ENCODE measurements at places on chromosomes 12 and 14. TPM values are rescaled to one million over a fixed set of nuclear protein-coding genes. Genes with fewer than 3 reads are reported as not detected.

DNA sequence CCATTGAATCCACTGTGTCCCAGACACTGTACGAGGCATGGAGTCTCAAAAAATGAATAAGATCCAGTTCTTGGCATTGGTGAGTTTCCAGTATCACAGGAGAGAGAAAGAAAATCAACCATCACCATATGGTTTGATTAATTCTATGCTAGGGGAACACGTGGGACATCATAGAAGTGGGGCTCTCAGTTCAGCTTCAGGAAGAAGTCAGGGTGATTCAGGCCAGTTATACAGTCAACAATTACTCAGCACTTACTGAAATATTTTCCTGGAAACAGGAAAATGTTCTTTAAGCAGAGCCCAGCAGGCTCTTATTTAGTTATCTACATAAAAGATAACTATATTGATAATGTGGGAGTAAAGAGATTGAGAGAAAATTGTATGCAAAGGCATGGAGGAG is 407.2 kb downstream of the NOVA1 start:
- DNase-seq: no peak

DNA sequence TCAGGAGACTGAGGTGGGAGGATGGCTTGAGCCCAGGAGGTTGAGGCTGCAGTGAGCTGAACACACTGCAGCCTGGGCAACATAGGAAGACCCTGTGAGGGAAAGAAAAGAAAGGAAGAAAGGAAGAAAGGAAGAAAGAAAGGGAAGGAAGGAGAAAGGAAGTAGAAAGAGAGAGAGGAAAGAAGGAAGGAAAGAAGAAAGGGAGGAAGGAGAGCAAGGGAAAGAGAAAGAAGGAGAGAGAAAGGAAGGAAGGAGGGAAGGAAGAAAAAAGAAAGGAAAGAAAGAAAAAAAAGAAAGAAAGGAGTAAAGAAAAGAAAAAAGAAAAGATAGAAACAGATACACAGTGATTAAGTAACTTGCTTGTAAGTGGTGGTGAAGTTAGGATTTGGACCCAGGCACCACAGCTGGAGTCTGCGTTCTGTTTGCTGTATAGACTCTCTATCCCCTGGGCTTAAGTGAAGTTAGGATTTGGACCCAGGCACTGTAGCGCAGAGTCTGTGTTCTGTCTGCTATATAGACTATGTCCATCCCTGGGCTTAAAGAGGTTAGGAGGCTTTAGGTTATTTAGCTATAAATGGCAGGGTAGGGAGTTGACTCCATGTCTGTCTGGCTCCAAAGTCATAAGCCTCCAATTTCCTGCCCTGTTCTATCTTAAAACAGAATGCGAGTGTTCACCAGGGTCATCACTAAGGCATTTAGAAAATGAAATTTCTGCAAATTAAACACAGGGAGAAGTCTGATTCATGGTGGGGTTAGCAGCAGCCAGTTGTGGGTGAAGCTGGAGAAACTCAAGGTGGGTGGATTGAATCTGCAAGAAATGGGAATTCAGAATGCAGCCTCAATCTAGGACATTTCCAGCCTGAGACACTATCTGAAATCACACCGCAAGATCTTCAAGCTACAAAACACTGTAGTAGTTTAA is 13.3 kb upstream of the C12orf75 start:
- no peak for DNase-seq

GRCh38 chr12:11793921-11794710 is 144.6 kb downstream of the ETV6 start:
- no peak for DNase-seq

- no peak for DNase-seq
Measured at GRCh38 chr12:54054742-54055194, 1.1 kb downstream of the HOXC4 start.

- DNase-seq: no peak
Measured at GRCh38 chr14:74638066-74638465, 26.0 kb upstream of the LTBP2 start.

- DNase-seq: no peak
Measured at GRCh38 chr14:88249266-88249665, 73.8 kb downstream of the KCNK10 start.

DNA sequence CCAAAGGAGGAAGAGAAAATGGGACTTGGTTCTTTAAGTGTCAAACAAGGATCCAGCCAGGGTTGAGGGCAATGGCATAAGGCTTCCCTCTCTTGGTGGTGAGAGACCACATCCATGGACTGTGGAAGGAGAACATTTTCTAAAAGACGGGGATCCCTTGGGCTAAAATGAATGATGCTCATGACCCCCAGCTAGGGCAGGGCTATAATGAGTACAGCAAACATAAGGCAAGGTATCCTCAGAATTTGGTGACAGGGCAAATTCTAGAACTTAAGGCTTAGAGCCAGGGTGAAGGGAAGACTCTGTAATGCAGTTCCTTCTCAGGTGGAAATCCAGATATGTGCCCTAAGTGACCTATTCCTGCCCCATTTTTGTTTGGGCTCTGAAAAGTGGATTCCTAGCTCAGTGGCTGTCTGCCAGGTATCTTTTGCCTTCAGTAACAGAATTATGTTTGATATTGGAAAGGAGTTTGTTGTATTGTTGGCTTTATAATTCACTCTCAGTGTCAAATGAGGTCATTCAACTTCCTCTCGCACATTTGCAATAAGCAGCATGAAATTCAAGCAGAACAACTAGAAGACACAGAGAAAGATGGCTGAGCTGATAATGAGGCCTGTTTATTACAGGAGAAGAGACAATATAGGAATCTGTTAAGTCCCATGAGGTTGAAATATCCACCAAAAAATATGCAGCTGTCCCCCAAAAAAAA is 76.8 kb downstream of the DAD1 start:
- DNase-seq: no peak

DNA sequence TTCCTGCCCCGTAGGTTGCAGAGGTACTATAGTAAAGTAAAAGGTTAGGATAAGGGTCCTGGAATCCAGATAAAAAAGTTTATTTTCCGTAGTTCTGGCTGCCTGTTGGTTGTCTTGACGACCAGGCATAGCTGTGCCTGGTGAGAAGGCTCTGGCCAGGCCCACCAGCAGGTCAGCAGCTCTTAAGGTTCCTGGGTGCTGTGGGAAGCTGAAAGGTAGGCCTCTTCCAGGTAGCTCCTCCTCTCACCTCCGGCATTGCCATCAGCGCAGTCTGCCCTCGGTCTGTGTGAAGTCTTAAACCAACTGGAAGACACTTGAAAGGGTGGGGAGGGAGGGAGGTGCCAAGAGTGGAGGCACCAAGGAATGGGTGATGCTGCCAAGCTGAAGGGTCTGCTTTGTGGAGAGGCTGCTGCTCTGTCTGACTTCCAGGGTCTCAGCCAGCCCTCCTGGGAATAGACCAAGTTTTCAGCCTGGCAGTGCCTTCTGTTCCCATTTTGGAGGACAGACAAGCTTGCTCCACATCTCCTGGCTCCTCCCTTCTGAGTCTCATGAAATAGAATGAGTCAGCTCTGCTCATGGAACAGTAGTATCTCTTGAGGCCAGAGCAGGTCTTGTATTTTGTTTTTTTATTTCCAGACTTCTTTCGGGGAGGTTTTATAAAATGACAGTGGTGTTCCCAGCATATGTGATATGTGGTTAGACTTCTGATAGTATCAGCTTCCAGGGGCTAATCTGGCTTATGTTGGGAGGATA is 5.2 kb upstream of the ACADS start:
- DNase-seq: peak; percentile 64

DNA sequence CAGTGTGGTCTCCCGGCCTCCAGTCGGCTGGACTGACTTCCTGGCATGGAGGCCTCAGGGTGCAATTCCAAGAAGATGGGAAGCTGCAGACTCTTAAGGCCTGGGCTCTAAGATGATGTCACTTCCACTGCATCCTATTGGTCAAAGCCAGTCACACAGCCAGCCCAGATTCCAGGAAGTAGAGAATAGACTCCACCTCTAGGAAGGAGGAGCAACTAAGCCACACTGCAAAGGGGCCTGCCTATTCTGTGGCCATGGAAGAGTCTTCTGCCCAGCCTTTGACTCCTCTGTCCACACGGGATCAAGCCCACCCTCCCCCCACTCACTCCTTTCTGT is 103.9 kb upstream of the RFLNA start:
- no peak for DNase-seq

DNA sequence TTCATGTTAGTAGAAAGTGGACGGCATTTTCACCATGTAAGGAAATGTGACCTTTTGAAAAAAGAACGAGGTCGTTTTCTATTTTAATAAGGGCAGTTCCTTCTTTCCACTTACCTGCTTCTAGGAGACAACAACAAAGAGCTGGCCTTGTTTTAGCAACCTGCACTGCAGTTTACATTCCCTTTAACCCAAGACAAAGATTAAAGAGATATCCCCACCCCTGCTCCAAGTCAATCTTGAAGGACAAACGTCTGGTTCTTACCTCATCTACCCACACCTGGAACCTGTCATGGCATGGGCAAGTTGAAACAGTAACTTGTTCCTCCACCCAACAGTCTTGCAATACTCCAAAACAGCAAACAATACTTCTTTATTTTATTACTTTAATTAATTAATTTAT is 32.7 kb downstream of the ZCCHC8 start:
- no peak for DNase-seq

- no peak for DNase-seq
Measured at GRCh38 chr14:28656704-28657255, 109.8 kb upstream of the FOXG1 start.

GRCh38 chr12:111120578-111120977 is 200.2 kb upstream of the MYL2 start:
- DNase-seq: no peak

DNA sequence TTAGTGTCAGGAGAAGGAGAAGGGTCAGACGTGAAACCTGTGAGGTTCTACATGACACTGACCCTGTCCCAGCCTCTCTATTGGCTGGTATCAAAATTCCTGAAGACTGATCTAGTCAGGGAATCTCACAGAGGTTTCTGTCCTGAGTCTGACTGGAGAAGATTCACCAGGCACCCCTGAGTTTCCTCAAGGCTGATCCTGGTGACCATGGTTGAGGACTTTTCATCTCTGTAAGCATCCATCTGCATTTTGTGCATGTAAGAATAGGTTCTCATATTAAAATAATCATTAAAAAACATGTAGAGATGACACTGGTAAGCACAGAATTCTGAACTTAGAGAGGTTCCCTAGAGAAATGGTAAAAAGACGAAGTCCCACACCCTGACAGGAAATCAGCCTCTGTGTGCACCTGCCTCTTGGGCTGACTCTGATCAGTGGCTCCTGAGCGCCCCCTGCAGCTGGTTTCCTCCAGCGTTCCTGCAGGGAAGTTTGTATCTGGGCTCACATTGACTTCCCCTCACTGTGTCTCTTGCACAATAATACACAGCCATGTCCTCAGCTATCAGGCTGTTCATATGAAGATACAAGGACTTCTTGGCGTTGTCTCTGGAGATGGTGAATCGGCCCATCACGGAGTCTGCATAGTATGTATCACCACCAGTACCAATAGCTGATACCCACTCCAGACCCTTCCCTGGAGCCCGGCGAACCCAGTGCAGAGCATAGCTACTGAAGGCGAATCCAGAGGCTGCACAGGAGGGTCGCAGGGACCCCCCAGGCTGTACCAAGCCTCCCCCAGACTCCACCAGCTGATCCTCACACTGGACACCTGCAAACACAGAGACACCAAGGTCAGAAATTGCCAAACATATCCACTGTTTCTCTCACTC is 991.9 kb downstream of the TMEM121 start:
- peak; percentile 21 for DNase-seq

- DNase-seq: no peak
Measured at GRCh38 chr14:98200601-98201000, 1071.4 kb downstream of the BCL11B start.

- DNase-seq: no peak
Measured at GRCh38 chr12:38385486-38385885, 68.9 kb downstream of the ALG10B start.

- no peak for DNase-seq
Measured at GRCh38 chr12:67982164-67982563, 7.1 kb upstream of the IFNG-AS1 start.

DNA sequence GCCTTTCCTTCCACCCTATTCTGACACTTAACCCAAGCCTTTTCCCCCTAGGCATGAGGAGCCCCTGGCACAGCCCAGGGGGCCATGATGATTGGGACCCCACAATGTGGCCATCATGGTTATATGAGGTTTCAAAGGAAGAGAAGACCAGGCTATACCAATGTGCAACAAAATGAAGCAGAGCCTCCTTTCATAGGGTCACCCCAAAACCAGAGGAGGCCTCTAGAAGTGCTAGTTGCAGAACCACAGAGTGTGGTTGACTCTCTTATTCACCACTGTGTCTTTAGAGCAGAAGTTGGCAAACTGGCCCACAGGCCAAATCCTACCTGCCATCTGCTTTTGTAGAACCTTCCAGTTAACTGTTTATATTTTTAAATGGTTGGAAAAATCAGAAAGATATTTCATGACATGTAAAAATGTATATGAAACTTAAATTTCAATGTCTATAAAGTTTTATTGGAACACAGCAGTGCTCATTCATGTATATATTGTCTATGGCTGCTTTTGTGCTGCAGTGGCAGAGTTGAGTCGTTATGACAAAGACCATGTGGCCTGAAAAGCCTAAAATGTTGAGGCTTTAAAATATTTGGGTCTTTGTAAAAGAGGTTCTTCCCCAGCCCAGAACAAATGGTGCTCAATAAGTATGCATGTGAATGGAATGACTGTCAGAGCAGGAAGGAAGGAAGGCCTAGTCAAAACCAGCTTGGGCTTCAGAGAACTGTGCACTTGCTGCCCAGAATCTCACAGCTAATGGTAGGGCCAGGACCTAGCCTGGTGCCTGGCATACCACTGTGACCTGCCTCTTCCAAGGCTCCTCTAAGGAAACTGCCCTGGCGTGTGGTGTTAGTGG is 49.2 kb downstream of the SUSD6 start:
- no peak for DNase-seq

DNA sequence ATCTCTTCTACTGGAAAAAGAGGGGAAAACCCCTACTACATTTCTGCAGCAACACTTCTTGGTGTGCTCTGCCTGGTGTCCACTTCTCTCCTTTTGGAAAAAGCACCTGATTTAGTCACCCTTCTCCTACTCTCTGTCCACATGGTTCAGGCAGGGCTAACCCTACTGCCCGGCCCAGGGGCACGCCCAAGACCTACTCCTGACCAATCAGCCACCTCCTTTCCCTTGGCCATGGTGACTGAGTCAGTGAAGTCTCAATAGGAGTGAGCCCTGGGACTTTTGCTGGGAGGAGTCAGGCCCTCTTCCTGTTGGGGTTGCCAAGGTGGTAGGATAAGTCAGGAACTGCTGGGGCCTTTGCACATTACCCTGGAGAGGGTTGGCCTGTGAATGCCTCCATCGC is 52.5 kb upstream of the MYL2 start:
- DNase-seq: no peak

The GDF3 gene
- 1.6 TPM for total RNA-seq

The SPTB gene
- 0.18 TPM for total RNA-seq

The CCDC88C gene
- 6.2 TPM for total RNA-seq

The KRT74 gene
- total RNA-seq: not detected

The DGLUCY gene
- total RNA-seq: 93.4 TPM

The PTGES3 gene
- total RNA-seq: 171 TPM

The PRH2 gene
- not detected for total RNA-seq
